Stimulated activated naive B cell treated with anti-CD40 and anti-IgM and Interleukin-4, amounts not matched to agents 10 μg/mL and 1 μg/mL and 100 μg/mL, for 72 hours (primary cell): ENCODE measurements at places on chromosomes 7 and 10.

GRCh38 chr10:77629775-77630506 lies 7.7 kb downstream of the KCNMA1 start:
- DNase-seq, result no peak

DNA sequence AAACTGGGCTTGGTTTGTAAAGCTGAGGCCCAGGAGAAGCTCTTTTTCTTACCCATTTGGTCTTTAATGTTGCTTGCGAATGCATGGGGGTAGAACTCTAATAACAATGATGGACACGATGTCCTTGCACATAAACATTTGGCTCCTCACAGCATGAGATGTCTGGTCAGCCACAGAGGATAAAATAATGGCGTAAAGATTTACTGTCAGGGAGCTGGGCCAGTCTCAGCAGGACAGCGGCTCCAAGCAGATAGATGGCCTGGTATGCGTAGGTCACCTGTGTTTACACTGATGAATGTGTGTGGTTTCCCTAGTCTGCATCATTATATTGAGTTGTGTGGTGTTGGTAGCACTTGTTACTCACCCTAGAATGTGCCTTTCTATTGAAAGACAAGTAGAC lies 537.4 kb downstream of the CNTNAP2 start:
- DNase-seq, result no peak

GRCh38 chr10:125694883-125695282 lies 11.9 kb upstream of the TEX36 start:
- DNase-seq, result no peak

GRCh38 chr7:1558181-1558811 lies 2.3 kb upstream of the TMEM184A start:
- DNase-seq, result no peak

- DNase-seq, result no peak
Measured at GRCh38 chr7:20744954-20745446, 41.7 kb downstream of the SP8 start.

DNA sequence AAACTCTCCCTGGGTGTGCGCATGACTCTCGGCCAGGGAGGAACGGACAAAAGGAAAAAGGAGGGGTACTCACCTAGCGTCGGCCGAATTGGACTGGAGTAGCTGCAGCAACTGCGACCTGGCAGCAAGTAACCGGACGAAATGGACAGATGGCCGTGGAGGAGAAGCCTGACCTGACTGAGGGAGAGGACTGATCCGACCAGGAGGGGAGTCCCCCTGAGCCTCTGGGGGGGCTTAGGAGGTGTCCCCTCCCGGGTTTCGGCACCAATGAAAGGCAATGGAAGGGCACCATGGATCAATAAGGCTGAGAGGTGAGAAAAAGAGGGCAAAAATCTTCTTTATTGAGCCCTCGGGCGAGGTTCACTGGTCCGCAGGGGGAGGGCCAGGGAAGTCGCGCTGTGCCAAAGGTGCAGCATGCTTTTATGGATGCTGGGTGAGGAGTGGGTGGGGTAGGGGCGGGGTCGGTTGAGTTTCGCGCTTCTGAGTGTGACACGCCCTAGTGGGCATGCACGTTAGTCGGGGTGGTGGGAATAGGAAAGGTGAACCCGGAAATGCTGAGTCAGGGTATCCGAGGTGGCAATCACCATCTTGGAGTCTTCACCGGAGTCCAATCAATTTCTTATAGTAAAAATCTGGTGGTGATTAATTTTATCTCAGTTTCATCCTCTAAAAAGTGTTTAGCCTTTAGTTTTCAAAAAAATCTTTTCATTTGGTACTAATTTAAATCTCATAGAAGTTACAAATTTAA lies 638.5 kb upstream of the DPP6 start:
- no peak for DNase-seq

GRCh38 chr7:99786726-99787335 lies 2.8 kb upstream of the CYP3A4 start:
- DNase-seq, result no peak

GRCh38 chr7:81507221-81507620 lies 262.6 kb downstream of the HGF start:
- no peak for DNase-seq

- DNase-seq, result no peak
Measured at GRCh38 chr7:137343281-137343841, at the start of gene PTN. TSS of gene PTN (minus strand) at chr7:137343733. CDS start at chr7:137254973, 88,760 bp downstream.

DNA sequence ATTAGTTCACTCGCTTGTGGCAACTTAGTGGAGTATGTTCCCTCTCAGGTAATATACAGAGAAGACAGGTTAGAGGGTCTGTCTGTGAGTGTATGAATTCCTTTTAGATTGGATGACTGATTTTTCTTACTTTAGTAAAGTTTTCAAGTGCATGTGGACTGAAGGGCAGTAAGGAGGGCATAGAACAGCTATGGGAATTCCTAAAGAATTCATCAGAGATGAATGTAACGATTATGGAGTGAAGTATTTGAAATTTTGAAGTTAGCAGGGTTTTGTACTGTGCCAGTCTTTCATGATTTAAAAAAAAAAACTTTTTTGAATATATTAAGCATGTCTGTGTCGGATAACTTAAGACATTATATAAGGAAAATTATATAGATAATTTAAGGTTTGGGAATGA lies 15.5 kb downstream of the MAPK8 start:
- DNase-seq, result no peak

DNA sequence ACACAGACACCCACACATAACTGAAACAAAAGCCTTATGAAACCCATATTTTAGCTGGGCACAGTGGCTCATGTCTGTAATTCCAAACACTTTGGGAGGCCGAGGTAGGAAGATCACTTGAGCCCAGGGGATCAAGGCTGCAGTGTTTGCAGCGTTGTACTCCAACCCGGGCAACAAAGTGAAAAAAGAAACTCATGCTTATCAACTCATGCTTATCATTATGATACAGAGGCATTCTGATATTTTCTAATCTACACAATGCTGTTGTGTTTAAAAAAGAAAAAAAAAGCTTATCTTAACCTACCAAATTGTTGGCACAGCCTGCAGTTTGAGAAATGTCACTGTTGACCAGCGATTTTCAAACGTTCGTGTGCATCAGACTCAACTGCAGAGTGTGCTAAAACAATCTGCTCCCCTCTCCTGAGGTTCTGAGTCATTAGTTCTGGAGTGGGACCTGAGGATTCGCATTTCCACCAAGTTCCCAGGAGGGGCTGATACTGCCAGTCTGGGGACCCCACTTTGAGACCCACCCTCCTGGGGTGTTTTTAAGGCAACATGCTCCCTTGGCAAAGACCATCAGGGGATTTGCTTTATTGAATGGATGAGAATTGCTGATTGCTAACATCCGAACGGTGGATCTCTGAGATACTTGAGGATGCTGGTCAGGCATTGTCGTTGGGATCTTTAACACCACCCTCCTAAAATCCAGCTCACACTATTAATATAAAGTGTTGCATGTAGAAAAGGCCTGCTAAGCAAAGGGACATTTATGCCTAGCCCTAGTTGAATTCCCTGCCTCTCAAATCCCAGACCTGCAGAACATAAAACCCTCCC lies 16.2 kb downstream of the CHST3 start:
- no peak for DNase-seq

DNA sequence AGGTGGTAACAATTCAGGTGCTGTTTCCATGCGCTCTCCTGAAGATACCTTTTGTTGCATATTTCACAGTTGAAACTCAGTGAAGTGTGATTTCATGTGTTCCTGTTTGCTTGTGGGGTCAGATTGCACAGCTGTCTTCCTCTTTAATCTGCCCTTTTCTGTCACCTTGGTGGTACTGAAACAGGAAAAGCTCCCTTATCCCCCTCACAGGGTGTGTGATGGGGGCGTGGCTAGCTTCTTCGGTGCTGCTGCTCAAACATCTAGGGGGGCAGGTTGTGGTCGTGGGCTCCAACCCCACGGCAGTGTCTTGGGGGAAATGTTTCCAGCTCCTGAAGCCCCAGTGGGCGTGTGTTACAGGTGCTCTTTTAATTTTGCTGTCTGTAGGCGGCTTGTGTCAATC lies 107.4 kb upstream of the KLF14 start:
- no peak for DNase-seq

DNA sequence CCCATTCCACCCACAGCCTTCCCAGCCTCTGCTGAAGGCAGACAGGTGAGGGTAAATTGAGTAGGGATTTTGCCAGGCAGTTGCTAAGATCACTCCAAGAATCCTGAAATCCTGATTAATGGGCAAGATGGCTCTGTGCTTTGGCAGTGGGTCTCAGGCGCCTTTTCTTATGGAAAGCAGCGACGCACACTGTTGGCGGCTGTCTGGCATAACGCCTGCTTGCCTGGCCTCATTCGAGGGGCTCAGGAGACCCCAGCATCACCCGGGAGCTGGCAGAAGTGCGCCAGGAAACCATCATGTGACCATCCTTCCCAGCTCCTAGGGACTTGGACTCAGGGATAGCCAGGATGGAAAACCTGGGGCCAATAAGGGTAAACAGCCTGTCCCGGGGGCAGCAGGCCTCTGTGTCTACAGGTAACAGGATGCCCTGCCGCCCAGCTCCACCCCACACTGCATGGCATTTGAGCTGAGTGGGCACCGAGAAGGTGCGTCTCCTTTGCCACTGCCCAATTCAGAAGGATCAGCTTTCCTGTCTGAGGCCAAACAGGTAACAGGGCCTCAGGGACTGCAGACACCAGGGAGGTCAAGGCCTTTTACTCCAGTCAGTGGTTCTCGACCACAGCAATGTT lies 98.6 kb downstream of the FAM53B start:
- no peak for DNase-seq

DNA sequence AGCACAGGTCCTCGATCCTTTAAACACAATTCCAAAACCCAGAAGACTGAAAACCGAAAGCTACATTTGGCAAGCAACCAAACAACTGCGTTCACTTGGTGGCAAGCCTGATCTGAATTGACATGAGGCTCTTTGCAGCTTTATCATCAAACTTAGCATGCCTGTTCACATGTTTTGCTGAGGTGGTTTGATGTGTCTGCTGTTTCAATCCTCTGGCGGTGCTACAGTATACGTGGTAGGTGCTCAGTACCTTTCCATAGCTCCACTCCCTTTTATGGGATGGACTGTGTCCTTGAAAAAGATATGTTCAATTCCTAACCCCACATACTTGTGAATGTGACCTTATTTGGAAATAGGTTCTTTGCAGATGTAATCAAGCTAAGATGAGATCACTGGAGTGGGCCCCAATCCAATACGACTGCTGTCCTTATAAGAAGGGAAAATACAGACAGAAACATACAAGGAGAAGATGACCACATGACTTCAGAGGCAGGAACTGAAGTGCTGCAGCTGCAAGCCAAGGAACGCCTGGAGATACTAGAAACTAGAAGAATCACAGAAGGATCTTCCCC lies 33.4 kb downstream of the CCDC6 start:
- no peak for DNase-seq

- no peak for DNase-seq
Measured at GRCh38 chr10:49798275-49798674, 36.2 kb upstream of the OGDHL start.

DNA sequence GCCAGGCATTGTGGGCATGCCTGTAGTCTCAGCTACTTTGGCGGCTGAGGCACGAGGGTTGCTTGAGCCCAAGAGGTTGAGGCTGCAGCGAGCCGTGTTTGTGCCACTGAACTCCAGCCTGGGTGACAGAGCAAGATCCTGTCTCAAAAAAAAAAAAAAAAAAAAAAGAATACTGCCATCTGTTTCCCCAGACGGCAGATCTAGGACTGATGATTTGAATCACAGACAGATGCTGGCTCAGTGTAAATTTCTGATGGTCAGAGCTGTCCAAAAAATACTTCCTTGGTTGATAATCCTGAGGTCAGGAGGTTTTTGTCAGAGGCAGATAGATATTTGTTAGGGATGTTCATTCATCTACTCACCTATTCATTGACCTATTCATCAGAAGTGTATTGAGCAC lies 130.7 kb downstream of the REEP3 start:
- DNase-seq, result no peak

DNA sequence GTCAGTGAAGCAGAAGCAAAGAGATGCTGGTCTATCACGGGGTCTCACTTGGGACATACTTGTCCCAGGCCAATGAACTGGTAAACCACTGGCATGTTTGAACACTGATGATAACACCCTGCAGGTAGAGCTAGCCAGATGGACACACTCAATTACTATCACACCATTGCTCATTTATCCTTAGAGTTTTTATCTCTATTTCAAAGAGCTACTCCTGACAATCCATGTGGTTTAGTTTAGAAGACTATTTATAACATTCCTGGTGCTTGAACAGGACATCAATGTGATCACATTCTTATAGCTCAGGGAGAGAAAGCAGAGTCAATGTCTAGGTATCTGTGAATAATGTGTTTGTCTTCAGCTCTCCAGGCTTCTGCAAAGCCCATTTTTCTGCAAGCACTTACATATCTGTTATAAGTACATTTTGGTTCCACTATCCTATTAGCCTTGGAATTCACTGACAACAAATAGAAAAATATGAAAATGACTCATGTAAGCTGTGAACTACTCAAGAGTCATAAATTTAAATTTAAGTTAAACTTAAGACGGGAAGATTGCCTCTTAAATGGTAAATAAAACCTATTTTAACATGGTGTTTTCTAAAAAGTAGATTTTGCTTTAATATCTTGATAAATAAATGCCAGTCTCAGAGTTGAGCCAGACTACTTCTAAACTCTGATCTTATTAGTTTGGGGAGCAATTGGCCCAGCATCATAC lies 106.7 kb upstream of the MBL2 start:
- DNase-seq, result no peak

- peak; percentile 46 for DNase-seq
Measured at GRCh38 chr10:102231357-102232318, 5.5 kb downstream of the ELOVL3 start.

DNA sequence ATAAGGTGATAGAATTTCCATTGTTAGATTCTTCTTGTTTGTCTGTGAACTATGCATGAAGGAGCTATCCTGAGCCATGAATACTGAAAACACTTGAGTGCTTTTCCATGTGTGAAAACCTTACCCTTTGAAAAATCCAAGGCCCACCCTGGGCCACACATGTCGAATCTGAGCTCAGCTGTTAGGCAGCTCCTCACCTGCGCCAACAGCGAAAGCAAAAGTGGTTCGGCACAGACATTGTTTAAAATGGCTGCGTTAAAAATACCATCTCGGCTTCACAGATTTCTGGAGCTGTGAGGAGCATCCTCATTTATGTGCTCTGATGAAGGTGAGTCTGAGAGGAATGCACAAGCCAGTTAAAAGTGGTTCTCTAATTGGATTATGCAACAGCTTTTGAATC lies 137.7 kb downstream of the NEUROD6 start:
- no peak for DNase-seq

DNA sequence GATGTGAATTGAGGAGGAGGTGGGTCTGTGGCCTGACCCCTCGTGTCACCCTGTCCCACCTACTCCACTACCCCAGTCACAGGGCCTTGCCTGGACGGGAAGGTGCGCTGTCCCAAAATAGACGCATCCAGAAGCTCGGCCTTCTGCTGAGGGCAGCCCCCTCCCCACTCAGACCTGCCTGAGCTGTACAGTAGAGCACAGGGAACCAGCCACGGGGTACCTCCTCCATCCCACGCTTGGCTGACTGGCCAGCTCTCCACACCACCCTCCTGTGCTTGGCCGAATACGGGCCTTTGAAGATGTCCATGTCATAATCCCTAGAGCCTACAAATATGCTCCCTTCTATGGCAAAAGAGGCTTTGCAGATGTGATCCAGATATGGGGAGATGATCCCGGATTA lies 88.3 kb downstream of the CHST15 start:
- no peak for DNase-seq

- no peak for DNase-seq
Measured at GRCh38 chr10:6409971-6410643, 170.0 kb downstream of the PRKCQ start.

GRCh38 chr7:1395211-1396070 lies 63.8 kb downstream of the MICALL2 start:
- no peak for DNase-seq

- no peak for DNase-seq
Measured at GRCh38 chr7:91310830-91311460, 46.7 kb downstream of the FZD1 start.
